ENCODE measurements at places on chromosomes 5 and 9. TPM values are rescaled to one million over a fixed set of nuclear protein-coding genes. Genes with fewer than 3 reads are reported as not detected.

DNA sequence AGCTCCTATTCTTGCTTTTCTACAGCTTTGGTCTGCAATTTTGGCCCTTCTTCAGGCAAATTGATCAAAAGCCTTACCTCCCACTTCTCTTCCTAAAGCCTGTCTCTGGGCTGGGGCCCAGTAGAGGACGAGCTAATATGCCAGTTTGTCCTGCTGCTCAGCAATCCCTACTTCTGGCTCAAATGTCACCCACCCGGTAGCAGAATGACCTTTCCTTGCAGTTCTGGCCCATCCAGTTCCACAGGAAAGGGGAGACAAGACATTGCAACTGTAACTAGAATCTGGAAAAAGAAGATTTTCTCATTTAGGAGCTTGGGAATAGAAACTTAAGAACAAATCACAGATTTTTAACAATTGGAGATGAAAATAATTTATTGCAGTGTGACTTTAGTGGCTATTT is 261.5 kb downstream of the RAB3C start:
- no peak for DNase-seq

DNA sequence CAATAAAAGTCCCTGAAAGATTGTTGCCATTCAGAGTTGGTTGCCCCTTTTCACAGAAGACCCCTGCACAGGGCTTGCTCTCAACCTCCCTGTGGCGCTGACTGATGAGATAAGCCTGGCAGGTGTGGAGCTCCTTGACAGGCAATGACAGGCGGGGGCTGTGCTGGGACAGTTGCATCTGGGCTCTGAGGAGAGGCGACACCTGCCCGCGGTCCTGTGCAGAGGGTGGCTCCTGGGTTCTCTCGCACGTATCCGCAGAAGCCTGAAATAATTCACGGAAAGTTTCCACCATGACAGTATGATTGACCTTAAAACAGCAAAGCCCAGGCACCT is 19.8 kb upstream of the EXOC3 start:
- no peak for DNase-seq

GRCh38 chr9:94908583-94909249 is 182.2 kb downstream of the AOPEP start:
- DNase-seq: no peak

GRCh38 chr5:10863763-10864383 is 102.8 kb upstream of the DAP start:
- peak; percentile 70 for DNase-seq

DNA sequence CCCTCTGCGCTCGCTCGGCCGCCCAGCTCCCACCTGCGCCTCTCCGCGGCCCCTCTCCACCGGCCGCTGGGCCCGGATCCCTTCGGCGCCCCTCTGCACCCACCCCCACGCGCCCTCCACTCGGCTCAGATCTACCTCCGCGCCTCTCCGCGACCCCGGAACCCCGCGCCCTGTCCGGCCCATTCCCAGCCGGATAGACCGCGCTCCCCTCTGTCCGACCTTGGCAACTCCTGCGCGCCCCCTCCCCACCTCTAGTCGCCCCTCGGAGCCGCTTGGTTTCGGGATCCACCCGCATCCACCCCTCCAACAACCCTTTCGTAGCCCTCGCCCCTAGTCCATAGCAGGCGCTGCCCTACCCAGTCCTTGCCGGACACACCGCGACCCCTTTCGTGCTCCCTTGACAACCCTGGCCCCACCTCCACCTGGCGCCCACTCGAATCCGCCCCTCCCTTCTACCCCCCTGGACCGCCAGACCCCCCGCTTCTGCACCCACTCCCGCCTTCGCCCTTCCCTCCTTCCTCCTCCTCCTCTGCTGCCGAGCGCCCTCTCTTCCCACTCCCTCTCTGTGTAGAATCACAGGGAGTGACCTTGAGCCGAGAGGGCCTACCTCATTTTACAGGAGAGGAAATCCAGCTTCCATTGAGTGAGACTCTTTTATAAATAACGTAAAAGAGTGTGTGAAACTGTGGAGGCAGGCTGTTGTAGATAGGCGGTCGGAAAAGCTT is 525 bp upstream of the AK3 start:
- peak; percentile 22 for DNase-seq

DNA sequence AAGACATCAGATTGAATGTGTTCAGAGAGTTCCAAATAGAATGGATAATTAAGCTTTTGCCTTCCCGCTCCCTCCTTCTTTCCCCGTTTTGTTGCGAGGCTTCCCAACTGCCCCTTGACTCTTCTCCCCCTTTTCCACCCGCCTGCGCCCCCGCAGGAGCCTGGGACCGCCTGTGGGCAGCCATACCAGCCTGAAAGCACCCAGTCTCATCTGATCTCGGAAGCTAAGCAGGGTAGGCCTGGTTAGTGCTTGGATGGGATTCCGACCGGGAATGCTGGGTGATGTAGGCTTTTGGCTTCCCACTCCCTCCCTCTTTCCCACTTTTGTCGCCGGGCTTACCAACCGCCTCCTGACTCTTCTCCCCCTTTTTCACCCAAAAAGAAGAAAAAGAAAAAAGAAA is 6.8 kb upstream of the HSD17B4 start:
- DNase-seq: no peak

GRCh38 chr9:89177012-89177943 is 1.3 kb downstream of the SHC3 start:
- no peak for DNase-seq

GRCh38 chr9:87282538-87282937 is 215.1 kb upstream of the DAPK1 start:
- no peak for DNase-seq

GRCh38 chr5:75756211-75756610 is 39.0 kb upstream of the POC5 start:
- DNase-seq: no peak

DNA sequence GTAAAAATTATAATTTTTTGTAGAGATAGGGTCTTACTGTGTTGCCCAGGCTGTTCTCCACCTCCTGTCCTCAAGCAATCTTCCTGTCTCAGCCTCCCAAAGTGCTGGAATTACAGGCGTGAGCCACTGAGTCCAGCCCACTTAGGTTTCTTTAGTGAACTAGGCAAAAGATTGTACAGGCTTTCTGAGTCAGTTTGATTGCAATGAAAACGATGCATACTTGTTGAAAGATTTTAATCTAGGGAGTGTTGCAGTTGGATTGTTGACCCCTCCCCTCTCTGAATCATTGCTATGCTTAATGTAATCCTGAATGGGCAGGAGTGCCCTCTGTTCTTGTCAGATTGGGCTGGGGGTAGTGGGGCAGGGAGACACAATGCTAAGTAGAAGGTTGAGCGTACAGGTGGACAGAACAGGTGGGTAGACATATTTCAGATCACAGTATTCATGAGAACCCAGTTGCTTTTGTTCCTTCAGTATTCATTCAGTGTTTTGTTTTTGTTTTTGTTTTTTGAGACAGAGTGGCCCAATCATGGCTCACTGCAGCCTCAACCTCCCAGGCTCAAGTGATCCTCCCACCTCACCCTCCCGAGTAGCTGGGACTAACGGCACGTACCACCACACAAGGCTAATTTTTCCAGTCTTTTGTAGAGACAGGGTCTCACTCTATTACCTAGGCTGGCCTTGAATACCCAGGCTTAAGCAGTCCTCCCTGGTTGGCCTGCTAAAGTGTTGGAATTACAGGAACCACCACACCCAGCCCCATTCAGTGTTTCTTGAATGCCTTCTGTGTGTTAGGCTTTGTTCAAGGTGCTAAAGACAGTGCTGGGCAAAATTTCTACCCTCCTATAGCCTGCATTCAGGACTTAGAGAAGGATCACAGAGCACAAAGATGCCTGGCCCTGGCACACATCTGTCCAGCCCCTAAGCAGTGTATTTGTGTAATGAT is 70.1 kb downstream of the KIAA1958 start:
- DNase-seq: no peak

DNA sequence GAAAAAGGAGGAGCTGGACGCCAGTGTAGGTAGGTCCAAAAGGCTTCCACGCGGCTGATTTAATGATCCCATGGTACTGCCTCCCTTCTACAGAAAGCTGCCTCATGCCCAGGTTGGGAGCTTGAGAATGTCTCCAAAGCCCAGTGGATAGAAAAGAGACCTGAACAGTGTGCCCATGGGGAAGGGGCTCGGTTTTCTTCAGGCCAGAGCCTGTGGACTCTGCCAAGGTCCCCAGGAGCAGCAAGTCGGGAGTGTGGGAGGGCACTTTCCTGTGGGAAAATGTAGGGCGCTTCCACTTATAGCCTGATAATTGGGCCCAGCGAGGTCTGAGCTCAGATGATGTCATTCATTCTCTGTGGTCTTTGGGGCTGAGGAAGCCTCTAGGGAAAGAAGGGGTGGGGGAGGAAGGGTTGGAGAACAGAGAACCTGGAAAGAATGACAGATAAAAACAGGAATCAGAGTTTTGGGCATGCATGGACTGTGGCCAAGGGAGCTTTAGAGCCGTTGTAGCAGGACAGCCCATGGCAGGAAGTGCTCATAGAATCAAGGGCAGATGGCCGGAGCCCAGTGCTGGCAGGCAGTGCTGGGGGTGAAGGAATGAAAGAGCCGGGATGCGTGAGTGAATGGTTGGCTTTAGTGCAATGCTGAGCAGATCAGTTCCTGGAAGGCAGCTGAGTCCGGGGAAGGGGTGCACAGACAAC is 42.5 kb upstream of the SH3PXD2B start:
- DNase-seq: no peak

The GAS1 gene
- total RNA-seq: 0.26 TPM

The PCDHB4 gene
- not detected for total RNA-seq

The NFIB gene
- total RNA-seq: not detected

The CDKN2B gene
- total RNA-seq: 0.05 TPM

The FREM1 gene
- not detected for total RNA-seq

The MZB1 gene
- total RNA-seq: 26.3 TPM

The GRXCR2 gene
- total RNA-seq: not detected

All from activated CD4-positive, alpha-beta memory T cell treated with anti-CD3 and anti-CD28 coated beads for 36 hours (primary cell).